Tongue (tissue), 3 donors: ENCODE measurements at places on chromosomes 4 and X. TPM values are rescaled to one million over a fixed set of nuclear protein-coding genes. Genes with fewer than 3 reads are reported as not detected.

The NDP gene
- 1.1 TPM for total RNA-seq

The DCK gene
- 29.5 TPM for total RNA-seq

The CTAG2 gene
- total RNA-seq = not detected

The KLF8 gene
- 9.8 TPM for total RNA-seq

The DNAAF6 gene
- total RNA-seq = not detected

The SSX3 gene
- total RNA-seq = not detected

The LEF1 gene
- 13.7 TPM for total RNA-seq

The PDLIM3 gene
- total RNA-seq = 1,325 TPM

The VCX3A gene
- not detected for total RNA-seq

The LUZP4 gene
- not detected for total RNA-seq

The PNMA5 gene
- total RNA-seq = not detected

The SLC10A4 gene
- 1.8 TPM for total RNA-seq

The OTC gene
- not detected for total RNA-seq

The USP17L28 gene
- not detected for total RNA-seq

The NCAPG gene
- total RNA-seq = 15.6 TPM

The PRR32 gene
- 56.3 TPM for total RNA-seq

The SOWAHD gene
- 0.31 TPM for total RNA-seq

The GABRB1 gene
- total RNA-seq = not detected

The DYNLT3 gene
- total RNA-seq = 18.1 TPM

The FAAH2 gene
- total RNA-seq = 3.3 TPM

The CITED1 gene
- 4.6 TPM for total RNA-seq

The ZNF630 gene
- 4.6 TPM for total RNA-seq

The MAGEA6 gene
- not detected for total RNA-seq

The NAA15 gene
- 38.9 TPM for total RNA-seq

The TEX13C gene
- total RNA-seq = not detected

The RP2 gene
- 15.0 TPM for total RNA-seq

The NXF2 gene
- total RNA-seq = not detected

The TNIP3 gene
- total RNA-seq = not detected

The SPANXA1 gene
- not detected for total RNA-seq

The USP26 gene
- total RNA-seq = not detected

The NOX1 gene
- total RNA-seq = not detected

The TRIM61 gene
- total RNA-seq = 4.2 TPM

The SCARB2 gene
- 181 TPM for total RNA-seq

The ENPEP gene
- total RNA-seq = 31.5 TPM

The CDS1 gene
- total RNA-seq = 4.5 TPM

The LDOC1 gene
- total RNA-seq = 6.2 TPM

The RHOH gene
- total RNA-seq = 0.62 TPM

The VCX gene
- not detected for total RNA-seq

The HPSE gene
- total RNA-seq = 1.0 TPM

The LYAR gene
- 7.5 TPM for total RNA-seq

The SPOCK3 gene
- 3.6 TPM for total RNA-seq

The RNF212 gene
- 4.0 TPM for total RNA-seq

The CTAG1A gene
- total RNA-seq = not detected

The RNF175 gene
- 3.8 TPM for total RNA-seq

The FGB gene
- not detected for total RNA-seq

The AMTN gene
- total RNA-seq = not detected

The PABPC1L2A gene
- total RNA-seq = not detected

The UGT2B15 gene
- not detected for total RNA-seq

The ZDHHC15 gene
- total RNA-seq = 2.9 TPM

The NPY5R gene
- total RNA-seq = 0.41 TPM

The SHROOM4 gene
- total RNA-seq = 10.2 TPM

The NAA11 gene
- not detected for total RNA-seq
